Cerebellar nuclear complex (tissue), 1 donor: ENCODE measurements at places on chromosomes 6 and 20.

- DNase-seq = no peak
Observed at GRCh38 chr6:126701676-126702560, 362.0 kb downstream of the CENPW start.

- DNase-seq = no peak
Observed at GRCh38 chr6:33118525-33119123, 42.8 kb downstream of the HLA-DPB1 start.

DNA sequence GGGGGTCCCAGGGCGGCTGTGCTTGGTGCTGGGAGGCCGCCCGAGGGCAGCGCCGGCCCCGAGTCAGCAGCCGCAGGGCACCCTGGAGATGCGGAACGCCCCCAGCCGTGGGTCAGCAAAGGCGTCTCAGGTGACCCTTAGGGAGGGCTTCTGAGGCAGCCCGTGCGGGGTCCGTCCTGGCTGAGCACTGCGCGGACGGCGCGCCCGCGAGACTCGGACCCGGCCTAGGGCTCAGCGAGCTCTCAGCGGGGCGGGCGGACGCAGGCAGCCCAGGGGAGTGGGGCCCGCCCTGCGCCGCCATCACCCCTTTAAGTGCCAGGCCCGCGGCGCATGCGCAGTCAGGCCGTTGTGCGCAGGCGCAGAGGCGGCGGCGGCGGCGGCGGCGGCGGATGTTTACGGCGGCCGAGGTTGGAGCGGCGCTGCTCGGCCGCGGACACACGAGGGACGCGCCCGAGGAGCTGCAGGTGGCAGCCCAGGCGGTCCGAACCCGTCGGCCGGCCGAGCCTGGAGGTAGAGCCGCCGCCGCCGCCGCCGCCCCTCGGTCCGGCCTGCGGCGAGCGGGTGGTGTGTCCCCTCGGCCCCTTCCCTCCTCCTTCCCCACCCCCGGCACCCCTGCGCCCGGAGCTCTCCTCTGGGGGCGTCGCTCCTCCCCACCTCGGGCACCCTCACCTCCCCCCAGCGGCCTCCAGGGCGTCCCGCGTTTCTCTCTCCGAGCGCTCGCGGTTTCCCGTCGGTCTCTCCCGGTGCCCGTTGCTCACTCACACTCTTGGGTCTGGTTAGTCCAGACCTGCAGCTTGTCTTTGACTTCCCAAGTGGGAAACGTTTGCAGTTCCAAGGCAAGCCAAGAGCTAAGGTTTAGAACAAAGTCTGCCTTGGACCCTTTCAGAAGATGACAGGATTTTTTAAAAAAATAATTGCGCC, at the start of gene PCMTD2:
Gene PCMTD2, plus strand, starts transcription at position 388 of the 921 bp plus-strand sequence. CDS start 4,218 bp downstream, outside the sequence.
- DNase-seq = no peak

DNA sequence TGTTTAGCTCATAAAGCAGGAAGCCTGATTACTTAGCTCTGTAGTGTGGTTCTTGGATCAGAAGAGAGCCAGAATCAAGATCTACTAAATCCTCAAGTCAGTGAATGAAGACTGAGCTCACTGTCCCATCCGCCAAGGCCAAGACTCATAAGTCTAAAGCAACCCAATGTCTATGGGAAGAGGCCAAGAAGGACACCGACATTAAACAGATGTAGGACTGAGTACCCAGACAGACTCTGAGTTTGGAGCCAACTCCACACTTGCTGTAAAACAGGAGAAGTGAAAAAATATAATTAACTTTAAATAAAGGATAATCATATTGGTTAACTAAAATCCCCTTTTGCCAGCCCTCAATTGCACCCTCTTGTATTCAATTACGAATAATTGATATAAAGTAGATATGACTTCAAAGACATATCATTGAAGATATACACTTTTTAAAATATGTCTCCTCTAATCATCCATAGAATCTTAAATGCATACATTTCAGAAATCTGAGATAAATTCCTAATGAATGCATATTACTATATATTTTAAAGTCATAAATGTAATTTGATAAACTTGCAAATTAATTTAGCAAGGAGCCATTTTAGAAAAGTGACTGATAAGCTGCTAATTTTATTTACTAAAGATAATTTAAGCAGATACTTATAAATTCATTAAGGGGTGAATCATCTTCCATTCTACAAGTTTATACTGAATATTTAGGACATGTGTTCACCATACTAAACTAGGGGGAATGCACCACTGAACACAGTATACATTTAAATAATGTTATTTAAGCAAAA, 617.0 kb upstream of the ARID1B start:
- DNase-seq = no peak

- DNase-seq = no peak
Observed at GRCh38 chr6:37429352-37429750, 3.7 kb upstream of the CMTR1 start.

GRCh38 chr6:33375143-33375671, 16.4 kb upstream of the KIFC1 start:
- no peak for DNase-seq

DNA sequence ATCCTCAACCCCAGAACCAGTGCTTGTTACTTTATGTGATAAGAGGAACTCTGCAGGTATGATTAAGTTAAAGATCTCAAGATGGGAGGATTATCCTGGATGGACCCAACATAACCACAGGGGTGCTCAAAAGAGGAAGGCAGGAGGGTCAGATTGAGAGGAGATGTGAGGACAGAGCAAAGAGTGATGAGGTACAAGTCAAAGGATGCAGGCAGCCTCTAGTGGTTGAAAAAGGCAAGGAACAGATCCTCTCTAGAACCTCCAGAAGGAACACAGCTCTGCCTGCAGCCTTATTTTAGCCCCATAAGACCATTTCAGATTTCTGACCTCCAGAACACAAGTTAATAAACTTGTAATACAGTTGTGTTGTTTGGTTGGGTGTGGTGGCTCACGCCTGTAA, 41.2 kb downstream of the PDSS2 start:
- DNase-seq = no peak

- no peak for DNase-seq
Observed at GRCh38 chr6:143322386-143322785, 128.1 kb downstream of the ADAT2 start.

DNA sequence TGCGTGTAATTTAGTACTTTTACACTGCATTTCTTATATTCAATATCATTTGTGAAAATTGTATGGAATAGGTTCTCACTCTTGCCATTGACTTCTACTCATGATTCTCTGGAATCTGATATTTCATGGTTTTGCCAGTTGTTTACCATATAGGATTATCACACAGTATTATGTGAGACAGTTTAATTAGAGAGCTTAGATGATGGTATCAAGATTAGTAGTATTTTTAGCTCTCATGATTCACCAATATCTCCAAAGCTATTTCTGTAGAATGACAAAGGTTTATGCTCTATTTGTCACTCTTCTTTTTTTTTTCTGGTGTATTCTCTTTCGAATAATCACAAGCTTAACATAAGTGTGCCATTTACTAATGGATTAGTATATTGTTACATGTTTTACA, 45.9 kb downstream of the EPHA7 start:
- DNase-seq = no peak

DNA sequence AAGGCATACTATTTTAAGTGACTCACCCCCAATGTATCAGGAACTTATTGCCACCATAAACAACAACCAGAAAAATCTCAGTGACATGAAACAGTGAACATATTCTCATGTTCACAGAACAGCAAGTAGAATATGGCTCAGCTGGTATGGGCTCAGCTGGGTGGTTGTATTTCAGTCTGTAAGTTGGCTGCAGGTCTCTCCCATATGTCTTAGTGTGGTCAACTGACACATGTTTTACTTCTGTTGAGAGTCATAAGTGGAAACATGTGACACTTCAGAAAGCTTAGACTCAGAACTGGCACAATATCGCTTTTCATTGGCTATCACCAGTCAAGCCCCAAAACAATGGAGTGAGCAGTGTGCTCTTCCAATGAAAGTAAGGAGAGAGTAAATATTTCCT, 574.1 kb downstream of the HAO1 start:
- DNase-seq = no peak

- DNase-seq = no peak
Observed at GRCh38 chr20:10472871-10473270, 37.8 kb downstream of the SLX4IP start.

DNA sequence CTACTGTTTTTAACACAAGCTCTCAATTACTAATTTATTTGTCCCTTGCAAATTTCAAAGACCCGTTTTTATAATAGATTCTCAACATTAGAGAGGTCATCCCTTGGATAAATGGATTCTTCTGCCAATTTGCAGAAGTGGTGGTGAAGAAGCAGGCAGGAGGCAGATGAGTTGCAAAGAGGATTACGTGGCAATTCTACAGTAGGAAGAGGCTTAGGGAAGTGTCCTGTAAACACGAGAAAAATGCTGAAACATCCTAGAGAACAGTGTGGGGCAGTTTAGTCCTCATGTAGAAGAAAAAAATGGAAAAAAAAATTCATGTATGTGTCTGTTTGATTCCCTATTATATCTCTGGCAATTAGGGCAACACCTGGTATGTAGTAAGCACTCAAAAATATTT, 87.6 kb downstream of the BMP2 start:
- no peak for DNase-seq

- no peak for DNase-seq
Observed at GRCh38 chr6:142523515-142524375, 221.9 kb downstream of the ADGRG6 start.

GRCh38 chr6:153525998-153526397, 394.9 kb upstream of the RGS17 start:
- no peak for DNase-seq

DNA sequence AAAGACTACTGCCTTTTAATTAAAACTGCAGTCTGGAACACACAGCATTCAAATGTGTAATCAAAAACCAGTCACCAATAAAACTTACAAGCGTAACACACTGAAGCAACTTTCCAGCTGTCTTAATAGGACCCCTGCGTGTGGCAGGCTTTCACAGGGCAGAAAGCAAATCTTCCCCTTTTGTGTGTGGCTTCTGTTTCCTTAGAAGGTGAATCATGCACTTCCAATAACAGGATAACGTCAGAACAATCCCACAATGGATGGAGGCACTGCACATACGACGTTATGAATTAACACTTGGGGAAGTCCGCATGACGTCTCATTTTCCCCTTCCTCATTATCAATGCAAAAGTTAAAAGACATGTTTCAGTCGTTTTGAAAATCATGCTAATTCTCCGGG, 44.8 kb downstream of the INSM1 start:
- no peak for DNase-seq

DNA sequence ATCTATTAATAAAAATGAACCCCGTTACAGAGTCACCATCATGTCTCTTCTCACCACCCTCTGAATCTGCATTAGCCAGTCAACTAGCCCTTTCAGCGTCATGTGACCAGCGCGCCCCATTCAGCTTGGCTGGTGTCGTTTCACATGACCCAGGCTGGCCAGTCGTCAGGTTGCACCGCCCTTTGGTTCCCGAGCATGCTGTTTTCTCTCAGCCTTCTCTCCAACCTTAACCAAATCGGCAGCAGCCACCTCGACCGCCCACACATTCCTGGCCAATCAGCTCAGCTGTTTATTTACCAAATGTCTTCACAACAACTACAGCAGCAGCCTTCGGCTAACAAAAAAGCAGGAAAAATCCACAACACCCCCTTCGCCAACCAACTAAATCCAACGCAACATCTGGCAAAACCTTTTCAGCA, 5.6 kb downstream of the SRSF3 start:
- no peak for DNase-seq

DNA sequence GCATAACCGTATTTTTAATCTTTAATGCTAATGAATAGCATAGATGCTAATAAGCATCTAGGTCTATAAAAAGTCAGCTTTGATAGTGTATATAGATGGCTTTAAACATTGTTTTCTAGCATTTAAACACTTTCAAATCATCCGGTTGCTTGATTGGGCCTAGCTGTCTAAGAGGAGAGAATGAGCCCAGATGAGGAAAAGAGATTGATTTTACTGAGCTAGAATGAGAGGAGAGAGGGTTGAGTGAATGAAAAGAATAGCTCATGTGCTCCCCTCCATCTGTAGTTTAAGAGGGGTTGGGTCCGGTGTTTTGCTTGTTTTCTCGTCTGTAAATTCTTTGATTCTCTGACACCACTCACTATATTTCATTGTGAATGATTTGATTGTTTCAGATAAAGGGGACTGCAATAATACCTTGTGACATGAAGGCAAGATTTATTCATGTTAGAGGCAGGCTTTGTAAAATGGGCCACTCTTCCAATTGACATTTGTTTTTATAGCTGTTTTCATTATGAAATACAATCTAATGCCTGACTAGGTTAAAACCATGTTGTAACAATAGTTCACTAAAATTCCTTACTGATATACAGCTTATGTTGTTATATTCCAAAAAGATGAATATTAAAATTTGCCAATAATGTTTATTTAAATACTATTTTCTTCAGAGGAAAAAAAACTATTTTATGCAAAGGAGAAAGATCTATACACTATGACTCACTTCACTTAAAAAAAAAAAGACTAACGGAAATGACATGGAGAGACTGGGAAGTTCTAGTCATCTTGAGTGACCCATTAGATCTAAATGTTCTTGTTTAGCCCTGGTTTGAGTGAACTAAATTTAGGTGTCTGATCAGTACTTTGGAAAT, 3.2 kb downstream of the PTPN1 start:
- no peak for DNase-seq

DNA sequence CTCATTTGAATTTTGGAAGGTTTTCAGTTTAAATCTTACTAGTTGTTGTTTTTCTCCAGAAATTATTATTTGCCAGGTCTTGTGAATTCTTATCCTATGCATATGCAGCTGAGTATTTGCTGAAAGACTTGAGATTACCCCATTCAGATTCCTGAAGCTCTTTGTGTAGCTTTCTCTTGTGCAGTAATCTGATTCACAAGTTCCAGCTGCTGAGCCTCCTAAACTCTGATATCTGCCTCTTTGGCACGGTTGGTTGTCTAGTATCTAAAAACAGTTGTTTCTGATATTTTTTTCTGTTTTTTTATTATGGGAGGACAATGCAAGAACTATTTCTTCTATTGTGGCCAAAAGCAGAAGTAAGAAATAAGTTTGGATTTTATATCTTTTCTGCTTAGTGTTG, 863.9 kb upstream of the MANEA start:
- no peak for DNase-seq

DNA sequence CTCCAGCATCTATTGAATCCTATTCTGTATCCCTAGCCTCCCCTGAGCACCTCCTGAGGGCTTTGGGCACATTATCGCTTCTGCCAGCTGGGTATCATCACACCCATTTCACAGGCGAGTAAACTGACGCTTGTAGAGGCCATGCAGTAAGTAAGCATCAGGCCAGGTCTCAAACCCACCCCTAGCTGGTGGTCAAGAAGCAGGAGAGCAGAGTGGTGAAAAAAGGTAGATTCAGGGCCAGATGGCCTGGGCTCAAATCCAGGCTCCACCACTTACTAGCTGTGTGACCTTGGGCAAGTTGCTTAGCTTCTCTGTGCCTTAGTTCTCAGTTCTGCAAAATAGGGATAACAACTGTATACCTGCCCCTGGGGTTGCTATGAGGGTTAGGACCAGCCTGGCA, 19.9 kb downstream of the GRM4 start:
- DNase-seq = no peak

GRCh38 chr6:159038914-159039884, 5.6 kb downstream of the TAGAP start:
- DNase-seq = no peak

DNA sequence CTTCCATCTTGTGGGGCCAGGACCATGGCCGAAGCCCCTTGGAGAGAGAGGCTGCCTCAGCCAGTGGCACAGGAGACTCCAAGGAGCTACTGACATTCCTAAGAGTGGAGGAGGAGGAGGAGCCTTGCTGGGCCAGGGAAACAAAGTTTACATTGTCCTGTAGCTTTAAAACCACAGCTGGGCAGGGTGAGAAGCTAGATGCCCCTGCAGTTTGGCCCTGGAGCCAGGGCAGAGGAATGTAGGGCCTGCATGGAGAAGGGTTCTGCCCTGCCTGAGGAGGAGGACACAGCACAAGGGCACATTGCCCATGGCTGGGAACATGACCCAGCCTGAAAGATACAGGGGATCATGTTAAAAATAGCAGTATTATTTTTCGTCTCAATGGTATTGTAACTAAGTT, 37.4 kb downstream of the PLCG1 start:
- DNase-seq = no peak

- no peak for DNase-seq
Observed at GRCh38 chr6:141488488-141488887, 644.2 kb upstream of the GJE1 start.
